ENCODE measurements at places on chromosomes 6 and 20.

DNA sequence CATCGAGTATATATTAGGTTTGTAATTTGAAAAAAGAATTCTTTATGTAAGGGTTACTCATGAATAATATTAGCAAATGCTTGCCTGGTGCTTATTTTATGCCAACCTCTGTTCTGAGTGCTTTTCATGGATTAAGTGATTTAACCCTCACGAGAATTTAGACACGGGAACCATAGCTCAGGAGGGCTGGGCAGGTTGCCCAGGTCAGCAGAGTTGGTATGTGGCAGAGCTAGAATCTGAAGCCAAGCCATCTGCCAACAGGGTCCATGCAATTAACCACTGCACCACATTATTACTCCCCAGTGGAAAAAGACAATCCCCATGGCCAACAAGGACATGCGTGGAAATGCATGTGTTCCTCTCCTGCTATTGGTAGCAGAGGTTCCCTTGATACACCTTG is 345.6 kb downstream of the CDC5L start:
- DNase-seq, result no peak

DNA sequence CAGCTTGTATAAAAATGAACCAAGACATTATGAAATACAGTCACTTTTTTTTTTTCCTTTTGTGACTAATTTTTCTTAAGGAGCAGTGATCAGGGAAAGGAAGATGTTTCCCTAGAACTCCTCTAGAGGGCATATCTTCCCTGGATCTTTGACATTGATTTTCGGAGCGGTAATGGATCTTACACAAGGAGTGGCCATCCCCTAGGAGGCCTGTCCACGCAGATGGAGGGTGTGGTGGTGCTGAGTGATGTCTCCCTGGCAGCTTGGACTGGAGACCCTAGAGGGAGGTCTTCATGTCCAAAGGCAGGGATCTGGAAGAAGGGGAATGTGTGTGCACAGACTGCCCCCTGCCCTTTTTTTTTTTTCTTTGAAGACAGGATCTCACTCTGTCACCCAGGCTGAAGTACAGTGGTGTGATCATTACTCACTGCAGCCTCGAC is 7.0 kb upstream of the KIFC1 start:
- DNase-seq, result peak; percentile 50

DNA sequence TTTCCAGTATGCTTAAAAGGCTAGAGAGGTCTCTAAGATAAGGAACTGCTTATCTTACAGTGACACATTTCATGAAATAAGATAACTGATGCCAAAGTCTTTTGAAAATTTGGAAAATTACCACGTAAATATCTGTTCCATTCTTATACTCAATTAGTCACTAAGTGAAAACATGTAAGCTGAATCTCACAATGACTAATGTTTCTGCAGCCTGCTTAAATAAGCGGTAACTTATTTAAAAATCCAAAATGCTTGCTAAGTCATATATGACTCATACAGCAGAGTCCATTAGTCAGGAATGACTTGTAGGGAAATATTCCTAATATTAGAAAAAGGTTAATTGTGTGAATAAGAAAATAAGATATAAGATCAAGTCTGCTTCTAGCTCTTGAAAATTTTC is 27.8 kb upstream of the LGSN start:
- peak; percentile 92 for DNase-seq

GRCh38 chr6:56766806-56767178 is 124.1 kb upstream of the DST start:
- no peak for DNase-seq

DNA sequence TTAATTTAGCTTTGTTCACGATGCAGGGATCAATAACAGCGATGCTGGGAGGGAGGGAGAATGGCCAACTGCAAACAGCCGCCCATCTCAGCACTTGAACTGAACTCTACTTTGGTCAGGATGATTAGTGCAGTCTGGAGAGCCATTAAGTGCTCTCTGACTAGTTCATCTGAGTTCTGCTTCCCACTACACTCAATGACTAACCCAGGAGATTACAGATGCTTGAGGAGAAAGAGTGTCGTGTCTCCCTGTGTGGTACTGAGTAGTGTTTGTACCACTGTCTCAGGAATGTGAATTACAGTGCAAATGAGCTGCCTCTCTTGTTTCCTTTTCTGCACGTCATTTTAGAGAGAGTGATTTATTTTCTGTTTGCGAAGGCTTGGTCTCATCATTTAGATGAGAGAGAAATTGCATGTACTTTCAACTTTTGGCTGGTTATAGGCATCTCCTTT is 23.5 kb downstream of the CARMIL1 start:
- DNase-seq, result peak; percentile 28

DNA sequence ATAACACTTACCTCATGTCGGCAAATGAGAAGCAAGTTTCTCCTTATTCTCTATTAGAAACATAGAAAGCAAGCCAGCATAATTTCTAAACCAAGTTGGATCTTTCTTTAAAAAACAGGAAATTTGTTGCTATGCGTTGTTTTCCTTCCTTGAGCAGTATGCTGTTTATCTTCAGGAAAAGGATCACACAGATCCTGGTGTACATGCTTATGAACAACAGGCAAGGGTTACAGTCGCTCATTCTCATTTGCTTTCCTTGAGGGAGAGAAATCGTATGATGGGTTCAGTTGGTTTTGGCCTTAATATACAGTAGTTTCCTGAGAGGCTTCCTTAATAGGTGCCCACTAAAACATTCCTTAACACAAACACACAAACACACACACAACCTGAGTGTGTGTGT is 118.8 kb downstream of the FYN start:
- no peak for DNase-seq

- peak; percentile 93 for DNase-seq
These were observed 126.0 kb upstream of the SLC2A12 start for GRCh38 chr6:134178161-134179044.

DNA sequence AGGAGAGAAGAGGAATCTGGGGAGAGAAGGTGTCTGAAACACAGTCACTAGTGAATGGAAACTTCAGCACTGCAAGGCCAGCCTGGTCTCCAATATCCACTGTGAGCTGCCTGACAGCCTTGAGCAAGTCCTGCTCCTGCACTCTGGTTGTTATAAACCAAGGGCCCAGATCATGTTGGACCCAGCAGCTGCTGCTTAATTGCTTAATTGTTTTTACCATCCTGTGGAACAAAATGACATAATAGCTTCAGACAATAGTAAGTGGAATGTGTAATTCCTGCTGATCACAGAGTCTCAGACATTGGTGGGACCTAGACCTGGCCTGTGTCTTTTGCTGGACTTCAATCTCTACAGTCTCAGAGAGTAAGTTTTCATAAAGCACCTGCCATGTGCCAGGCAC is 833.7 kb downstream of the TFAP2A start:
- DNase-seq, result no peak

GRCh38 chr6:2876210-2877056 is 26.7 kb downstream of the SERPINB9 start:
- peak; percentile 96 for DNase-seq

GRCh38 chr6:137175868-137176245 is 2.4 kb upstream of the IL22RA2 start:
- DNase-seq, result no peak

DNA sequence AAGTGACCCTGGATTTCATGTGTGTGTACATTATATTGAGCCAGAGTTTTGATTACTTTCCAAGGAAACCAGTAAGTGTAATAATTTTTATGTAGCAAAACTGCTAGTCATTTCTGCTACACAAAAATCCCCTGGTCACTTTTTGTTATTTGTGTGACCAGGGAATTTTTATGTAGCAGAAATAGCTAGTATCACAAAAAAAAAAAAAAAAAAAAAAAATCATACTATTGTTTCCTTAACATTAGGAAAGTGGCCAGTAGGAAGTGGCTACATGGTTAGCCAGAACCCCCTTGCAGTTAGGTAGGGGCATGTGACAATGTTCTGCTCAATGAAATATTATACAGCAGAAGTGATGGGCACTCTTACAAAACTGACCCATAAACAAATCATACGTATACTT is 434.0 kb upstream of the BTBD3 start:
- no peak for DNase-seq

DNA sequence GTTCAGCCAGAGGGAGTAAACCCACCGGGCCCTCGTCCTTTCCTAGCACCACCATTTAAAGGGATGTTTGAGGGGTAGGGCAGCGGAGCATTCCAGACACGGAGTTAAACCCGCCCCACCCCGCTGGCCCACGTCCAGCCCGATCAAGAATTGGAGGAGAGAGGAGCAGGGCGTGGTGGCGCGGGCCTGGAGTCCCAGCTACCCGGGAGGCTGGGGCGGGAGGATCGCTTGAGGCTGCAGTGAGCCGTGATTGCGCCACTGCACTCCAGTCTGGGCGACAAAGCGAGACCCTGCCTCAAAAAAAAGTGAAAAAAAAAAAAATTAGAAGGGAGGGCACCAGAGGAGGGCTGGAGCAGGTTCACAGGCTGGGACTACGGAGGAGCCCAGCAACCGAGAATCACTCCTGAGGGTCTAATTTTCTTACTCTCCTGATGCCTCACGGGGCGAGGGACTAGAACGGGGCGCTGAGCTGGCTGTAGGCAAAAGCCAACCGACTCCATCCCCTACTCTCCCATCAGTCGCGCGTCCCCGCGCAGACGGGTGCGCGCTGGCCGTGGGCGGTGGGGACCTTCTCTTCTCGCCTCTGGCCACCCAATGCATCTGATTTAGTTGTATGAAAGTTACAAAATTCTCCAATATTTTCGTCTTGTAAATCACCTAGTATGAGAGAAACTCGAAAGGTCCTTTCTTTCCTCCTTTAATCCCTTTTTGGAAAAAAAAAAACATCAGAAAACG is 6.1 kb upstream of the HSPA1B start:
- DNase-seq, result peak; percentile 78

- DNase-seq, result no peak
These were observed 81.3 kb upstream of the COL21A1 start for GRCh38 chr6:56328728-56329090.

DNA sequence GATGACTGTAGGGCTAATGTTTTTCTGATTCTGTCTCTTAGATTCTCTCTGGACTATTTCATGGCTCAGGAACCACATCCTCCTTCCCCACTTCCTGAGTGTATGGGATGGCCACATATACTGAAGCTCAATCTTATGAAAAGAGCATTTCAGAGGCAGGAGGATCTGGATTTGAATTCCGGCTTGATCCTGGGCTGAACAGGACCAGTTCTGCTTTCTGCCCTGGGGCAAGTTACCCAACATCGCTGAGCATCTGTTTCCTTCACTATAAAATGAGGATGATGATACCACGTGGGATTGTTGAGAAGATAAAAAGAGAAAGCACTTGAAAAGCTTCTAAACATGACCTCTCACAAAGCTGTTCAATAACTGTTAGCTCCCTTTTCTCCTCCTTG is 168.4 kb upstream of the TNFAIP3 start:
- DNase-seq, result peak; percentile 95

DNA sequence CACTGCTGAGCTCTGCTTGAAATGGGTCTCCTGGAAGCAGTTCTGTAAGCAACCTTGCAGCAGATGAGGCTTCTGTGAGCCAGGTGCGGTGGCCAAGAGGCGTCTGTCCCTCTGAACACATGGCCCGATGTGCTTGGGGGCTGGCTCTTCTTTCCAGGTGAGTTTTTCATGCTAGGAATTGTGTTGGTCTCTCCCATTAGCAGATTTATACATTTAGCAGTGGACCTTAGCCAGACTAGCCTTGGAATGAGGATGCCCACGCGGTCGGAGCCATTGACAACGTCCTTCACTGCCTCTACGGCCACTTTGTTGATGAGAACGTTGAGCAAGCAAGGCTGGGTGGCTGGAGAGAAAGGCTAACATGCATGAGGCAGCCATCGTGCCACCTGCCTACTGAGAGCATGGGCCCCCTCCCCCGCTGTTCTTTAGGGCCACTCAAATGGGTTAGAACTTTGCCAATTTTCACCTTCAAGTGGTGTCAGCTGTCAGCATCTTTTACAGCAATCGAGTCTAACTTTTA is 33.5 kb downstream of the ERMARD start:
- DNase-seq, result no peak

GRCh38 chr20:51678026-51678697 is 90.0 kb downstream of the ATP9A start:
- DNase-seq, result no peak

DNA sequence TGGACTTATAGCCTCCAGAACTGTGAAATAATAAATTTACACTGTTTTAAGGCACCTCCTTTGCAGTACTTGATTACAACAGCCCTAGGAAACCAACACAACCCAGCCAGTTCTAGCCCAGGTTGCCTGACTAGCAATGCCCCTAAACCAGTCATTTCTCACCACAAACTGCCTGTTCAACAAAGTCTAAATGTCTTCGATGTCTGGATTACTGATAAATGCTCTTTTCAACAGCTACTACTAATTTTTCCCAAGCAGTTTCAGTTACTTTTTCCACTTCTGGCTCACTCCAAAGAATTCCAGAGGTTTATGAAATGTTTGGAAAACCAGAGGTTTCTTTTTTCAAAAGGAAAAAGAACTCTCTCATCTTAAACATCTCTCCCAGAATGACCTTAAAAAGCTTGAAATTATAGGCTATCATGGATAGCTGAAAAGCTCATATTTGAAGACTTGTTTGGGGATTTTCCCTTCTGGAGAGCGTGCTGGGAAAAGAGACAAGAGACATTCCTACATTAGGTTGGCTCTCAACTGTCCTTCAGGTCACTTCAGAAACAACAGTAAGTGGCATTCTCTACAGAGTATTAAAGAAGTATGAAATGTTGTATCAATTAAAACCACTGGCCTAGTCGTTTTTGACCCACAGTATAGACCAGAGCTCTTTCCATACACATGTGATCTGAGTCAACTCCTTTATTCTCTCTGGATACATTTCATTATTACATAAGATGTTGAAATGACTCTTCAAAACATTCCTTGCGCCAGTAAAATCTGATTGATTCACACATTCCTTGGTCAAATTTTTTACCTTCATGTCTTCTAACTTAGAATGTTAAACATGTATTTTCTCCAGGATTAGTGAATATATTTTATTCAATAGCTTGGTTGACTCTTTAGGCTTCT is 265.9 kb downstream of the COL12A1 start:
- DNase-seq, result no peak

DNA sequence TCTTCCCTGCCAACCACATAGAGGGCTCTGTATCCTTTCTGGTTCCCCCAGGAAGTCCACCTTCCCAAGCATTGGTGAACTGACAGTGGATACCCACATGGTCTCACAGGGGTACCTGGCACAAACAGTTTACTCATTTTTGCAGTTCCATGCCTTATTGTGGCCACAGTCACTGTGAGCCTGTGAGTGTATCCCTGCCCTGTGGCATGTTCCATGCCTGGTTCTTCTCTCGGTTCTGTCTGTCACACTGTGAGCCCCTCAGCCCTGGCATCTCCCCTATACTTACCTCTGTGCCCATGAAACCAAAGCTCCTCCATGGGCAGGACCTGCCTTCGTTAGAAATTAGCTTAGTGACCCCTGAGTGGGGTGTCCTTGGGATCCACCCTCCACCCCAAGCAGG is 107.8 kb downstream of the TOX2 start:
- DNase-seq, result no peak

GRCh38 chr6:53312355-53312754 is 36.4 kb downstream of the ELOVL5 start:
- no peak for DNase-seq

- DNase-seq, result no peak
These were observed 128.6 kb downstream of the ARID1B start for GRCh38 chr6:156905801-156906200.

Measured in suppressor macrophage treated with lipopolysaccharide for 1 hour (primary cell).